ENCODE measurements at places on chromosomes 1 and 21. TPM values are rescaled to one million over a fixed set of nuclear protein-coding genes. Genes with fewer than 3 reads are reported as not detected.

The PRKCZ gene
- 2.8 TPM for total RNA-seq

The FCRL5 gene
- not detected for total RNA-seq

The CACYBP gene
- 61.8 TPM for total RNA-seq

The PGBD5 gene
- total RNA-seq, result 0.28 TPM

- DNase-seq, result no peak
These were observed 70.7 kb upstream of the DAB1 start for GRCh38 chr1:57494530-57495079.

GRCh38 chr1:201893431-201893830 lies 4.7 kb downstream of the SHISA4 start:
- DNase-seq, result no peak

GRCh38 chr1:241131636-241132194 lies 225.3 kb downstream of the RGS7 start:
- no peak for DNase-seq

DNA sequence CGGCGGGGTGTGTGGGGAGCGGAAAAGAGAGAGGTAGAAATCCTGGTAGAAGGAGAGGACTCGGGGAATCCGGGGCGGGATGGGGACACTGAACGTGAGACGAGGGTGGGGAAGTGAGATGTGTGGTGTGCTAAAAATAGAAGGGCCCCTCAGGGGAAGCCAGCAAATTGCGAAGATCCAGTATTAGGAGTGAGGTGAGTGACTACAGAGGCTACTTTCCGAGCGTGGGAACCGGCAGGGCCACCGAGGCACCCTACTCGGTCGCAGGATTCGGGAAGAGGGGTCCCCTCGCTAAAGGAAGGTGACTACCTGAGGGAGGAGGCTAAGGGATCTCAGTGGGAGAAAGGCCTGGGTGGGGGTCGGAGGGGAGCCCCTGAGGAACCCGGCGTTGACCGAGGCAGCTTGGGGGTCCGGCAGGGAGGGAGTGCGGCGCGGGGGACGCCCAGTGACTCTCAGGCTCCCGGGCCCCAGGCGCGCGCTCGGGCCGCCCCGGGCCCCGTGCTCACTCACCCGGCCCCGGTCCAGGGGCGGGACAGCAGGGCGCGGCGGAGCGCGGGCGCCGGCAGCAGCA lies 318 bp downstream of the ALDH4A1 start:
- DNase-seq, result no peak

GRCh38 chr1:115982400-115982799 lies 6.1 kb downstream of the SLC22A15 start:
- DNase-seq, result no peak

GRCh38 chr1:85450832-85451231 lies 14.1 kb downstream of the DDAH1 start:
- DNase-seq, result no peak

- DNase-seq, result no peak
These were observed 242.3 kb downstream of the SDCCAG8 start for GRCh38 chr1:243497939-243498681.

Data from IMR-90 (cell line).